ENCODE measurements at places on chromosomes 2 and 18.

DNA sequence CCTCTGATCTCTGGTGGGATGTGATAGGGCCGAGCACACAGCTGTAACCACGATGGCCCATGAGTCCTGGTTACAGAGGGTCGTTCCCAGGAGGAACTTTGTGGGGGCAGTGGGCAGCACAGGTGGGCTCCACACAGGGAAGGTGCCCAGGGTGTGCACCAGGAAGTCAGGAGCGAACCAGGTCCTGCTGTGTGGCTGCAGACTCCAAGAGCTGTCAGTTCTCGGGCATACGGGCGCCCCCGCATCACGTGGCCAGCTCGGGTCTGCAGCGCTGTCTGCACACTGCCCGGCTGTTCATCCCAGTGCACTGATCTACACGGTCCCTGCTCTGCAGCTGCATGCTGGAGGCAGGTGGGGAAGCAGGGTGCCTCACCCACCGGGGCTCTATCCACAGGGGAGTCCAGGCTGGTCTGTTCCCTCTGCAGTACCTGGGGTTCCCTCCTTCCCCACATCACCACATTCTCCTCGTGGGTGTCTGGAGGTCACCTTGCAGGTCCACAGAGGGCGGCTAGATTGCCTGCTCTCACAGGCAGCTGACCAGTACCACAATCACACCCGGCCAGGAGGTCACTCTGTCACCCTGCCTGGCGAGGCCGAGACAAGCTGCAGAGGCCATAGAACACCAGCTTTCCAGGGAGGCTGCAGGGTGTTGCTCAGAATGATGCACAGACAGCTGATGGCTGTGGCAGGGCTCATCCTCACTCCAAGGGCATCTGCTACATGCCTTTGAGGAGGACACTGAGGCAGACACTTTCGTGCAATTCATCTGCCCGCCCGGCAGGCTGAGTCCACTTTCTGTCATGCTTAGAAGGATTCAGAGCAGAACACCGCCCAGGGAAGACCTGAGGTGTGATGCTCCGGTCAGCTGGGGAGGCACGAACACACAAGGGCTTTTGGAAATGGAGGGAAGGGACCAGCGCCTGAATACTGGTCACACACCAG lies 202.7 kb downstream of the EIPR1 start:
- DNase-seq, result no peak

- no peak for DNase-seq
Measured at GRCh38 chr2:128638341-128639119, 319.9 kb upstream of the HS6ST1 start.

- DNase-seq, result no peak
Measured at GRCh38 chr2:215320679-215321078, 8.8 kb downstream of the ATIC start.

GRCh38 chr2:227509824-227510619 lies 38.1 kb downstream of the AGFG1 start:
- no peak for DNase-seq

- DNase-seq, result no peak
Measured at GRCh38 chr2:37391711-37392110, 47.3 kb downstream of the QPCT start.

DNA sequence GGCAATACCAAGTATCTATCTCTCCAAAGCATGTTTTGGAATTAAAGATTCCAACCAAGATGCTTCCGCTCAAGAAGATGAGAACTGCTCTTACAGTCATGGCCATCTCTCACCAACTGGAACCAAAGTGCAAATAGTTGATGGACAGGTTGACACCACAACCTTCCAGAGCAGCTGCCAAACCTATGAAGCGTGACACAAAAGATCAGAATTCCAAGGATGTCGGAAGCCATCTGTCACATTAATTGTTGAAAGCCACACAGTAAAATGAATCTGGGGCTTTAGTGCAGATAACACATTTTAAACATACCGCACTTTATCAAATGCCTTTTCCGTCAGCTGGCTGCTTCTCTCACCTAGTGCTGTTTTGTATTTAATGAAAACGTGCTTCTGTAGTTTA lies 195.7 kb downstream of the CDH20 start:
- DNase-seq, result no peak

GRCh38 chr2:11749646-11750349 lies 3.4 kb downstream of the LPIN1 start:
- no peak for DNase-seq

DNA sequence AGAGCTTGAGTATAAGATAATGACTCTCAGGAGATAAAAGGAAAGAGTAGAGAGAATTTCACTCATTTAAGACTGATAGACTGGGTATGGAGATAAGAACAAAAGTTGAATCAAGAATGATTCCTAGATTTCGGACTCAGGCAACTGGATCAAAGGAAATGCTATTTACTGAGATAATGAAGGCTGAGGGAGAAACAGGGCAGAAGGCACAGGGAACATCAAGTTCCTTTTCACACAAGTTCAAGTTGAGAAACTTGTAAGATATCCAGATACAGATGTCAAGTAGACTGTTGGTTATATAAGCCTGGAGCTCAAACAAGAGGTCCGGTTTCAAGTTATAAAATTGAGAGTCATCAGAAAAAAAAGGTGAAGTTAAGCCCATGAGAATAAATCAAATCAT lies 360.8 kb downstream of the TNS1 start:
- DNase-seq, result no peak

GRCh38 chr2:15628899-15629855 lies 37.5 kb downstream of the DDX1 start:
- DNase-seq, result no peak

DNA sequence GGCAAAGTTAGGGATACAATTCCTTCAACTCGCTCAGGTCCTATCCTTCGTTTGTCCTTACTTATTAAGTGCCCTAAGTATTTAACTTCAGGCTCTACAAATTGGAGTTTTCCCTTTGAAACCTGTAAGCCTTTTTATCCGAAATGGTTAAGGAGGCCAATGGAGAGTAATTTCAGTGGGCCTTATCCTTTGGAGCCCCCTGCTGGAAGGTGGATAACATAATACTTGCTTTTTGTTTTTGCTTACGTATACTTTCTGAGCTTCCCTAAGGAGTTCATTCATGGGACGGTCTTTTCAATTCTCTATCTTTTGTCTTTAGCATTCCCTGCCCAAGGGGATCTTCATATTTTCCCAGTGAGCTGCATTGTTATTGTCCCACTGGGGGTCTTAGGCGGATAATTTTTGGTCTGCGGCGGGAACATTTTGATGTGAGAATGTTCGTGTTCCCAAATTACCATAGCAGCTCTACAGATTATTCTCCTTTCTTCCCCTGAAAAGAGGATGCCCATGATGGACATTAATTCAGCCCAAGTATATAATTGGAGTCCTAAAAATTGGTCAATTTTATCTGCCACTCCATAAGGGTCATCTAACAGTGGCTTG lies 34.4 kb upstream of the TRAPPC8 start:
- peak; percentile 19 for DNase-seq

GRCh38 chr2:111676291-111676822 lies 207.6 kb downstream of the ANAPC1 start:
- DNase-seq, result no peak

GRCh38 chr2:172329416-172329773 lies 98.0 kb upstream of the ITGA6 start:
- no peak for DNase-seq

GRCh38 chr18:38312532-38312931 lies 746.9 kb upstream of the CELF4 start:
- no peak for DNase-seq

DNA sequence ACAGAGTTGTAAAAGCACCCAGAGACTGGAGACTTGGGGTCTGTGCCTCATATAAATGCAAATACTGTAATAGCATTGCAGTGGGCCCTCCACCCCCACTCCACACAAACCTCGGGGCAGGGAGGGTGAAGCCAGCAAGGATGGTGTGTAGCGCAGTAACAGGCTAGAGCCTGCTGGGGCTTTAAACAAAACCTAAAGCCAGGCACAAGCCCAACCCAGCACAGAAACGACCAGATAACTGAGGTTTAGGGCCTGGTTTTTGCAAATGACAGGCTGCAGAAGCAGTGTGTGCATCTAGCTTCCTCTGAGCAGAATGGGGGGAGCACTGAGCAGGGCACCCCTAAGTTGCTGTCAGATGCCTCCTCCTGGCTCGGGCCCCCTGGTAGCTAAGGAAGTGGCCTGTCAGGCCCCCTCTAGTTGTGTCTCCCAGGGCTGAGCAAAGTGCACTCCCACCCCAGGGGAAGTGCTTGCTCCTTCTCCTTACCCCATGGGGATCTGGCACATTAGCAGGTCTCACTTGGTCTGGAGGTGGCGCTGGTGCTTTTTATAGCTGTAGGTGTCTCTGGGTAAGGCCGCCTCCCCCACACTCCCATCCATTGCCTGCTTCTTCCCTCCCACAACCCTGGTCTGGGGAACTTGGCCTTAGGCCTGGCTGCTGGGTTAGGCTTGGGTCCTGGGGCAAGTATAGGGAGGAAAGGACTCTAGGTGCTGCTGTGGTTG lies 135.1 kb downstream of the CELF4 start:
- no peak for DNase-seq

DNA sequence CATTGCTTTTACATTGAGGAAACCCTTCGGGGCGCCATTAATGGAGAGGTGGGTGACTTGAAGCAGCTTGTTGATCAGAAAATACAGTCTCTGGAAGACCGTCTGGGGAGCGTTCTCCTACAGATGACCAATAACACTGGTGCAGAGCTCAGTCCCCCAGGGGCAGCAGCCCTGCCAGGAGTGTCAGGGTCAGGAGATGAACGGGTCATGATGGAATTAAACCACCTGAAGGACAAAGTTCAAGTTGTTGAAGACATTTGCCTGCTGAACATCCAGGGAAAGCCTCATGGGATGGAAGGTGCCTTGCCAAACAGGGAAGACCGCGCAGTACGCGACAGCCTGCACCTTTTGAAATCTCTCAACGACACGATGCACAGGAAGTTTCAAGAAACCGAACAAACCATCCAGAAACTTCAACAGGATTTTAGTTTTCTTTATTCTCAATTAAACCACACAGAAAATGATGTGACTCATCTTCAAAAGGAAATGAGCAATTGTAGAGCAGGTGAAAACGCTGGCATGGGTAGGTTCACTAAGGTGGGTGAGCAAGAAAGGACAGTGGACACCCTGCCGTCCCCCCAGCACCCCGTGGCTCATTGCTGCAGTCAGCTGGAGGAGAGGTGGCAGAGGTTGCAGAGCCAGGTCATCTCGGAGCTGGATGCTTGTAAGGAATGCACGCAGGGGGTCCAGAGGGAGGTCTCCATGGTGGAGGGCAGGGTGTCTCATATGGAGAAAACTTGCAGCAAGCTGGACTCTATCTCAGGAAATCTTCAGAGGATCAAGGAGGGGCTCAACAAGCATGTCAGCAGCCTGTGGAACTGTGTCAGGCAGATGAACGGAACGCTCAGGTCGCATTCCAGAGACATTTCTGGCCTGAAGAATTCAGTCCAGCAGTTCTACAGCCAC lies 45.0 kb downstream of the EMILIN2 start:
- no peak for DNase-seq

- DNase-seq, result no peak
Measured at GRCh38 chr18:75125382-75126331, 83.3 kb downstream of the PTGR3 start.

GRCh38 chr18:75351409-75351808 lies 76.1 kb downstream of the SMIM21 start:
- no peak for DNase-seq

DNA sequence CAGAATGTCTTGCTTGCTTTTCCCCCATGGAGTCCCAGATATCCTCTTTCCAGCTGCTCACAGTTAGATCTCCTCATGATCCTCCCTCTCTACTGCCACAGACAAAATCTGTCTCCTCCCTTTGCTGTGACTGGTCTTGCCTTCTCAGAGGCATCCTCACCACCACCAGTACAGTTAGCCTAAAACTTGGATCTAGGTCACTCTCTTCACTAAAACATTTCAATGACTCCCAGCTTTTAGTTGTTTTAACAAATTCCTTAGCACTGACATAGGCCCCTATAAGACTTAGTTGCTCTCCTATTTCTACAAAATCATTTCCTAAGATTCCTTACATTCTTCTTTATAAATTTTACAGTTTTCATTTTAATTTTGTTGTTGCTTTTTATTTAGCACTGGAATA lies 734.2 kb upstream of the CHAC2 start:
- DNase-seq, result no peak

DNA sequence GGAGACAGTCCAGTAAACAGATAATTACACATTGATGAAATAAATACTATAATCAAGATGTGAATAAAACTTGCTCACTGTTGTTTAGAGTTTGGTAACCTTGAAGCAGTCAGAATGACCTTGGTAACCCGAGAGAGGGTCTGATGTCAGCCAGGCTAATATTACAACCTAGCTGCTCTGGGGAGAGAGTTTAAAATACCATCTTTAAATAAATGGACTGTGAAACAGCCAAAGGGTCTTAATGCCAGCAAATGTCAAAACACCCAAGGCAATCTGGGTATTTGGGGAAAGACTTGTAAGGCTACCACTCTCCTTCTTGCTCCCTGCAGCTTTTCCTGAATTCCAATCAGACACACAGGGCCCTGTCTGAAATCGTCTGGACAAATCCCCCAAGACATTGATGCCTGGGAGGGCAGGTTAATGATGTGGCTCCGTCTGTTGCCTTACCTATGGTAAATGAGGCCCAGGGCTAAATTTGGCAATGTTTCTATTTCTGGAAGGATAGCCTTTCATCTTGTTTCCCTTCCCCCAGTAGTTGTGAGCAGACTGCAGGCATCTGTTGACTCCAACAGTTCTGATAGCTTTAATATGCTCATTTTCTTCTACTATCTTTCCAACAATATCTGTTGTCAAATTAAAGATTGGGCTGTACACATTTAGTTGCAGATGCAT lies 43.0 kb upstream of the ITGB6 start:
- no peak for DNase-seq

Data from activated CD4-positive, alpha-beta T cell treated with anti-CD3 and anti-CD28 coated beads for 4 hours (primary cell).